ENCODE measurements at places on chromosomes 7 and 10. TPM values are rescaled to one million over a fixed set of nuclear protein-coding genes. Genes with fewer than 3 reads are reported as not detected.

HKDC1 gene
- total RNA-seq, result under 0.01 TPM

IL15RA gene
- 13.7 TPM for total RNA-seq

PDCD4 gene
- total RNA-seq, result 94.7 TPM

TFR2 gene
- total RNA-seq, result not detected

RAPGEF5 gene
- 1.3 TPM for total RNA-seq

AGMO gene
- under 0.01 TPM for total RNA-seq

SCART1 gene
- total RNA-seq, result 3.0 TPM

MACC1 gene
- total RNA-seq, result 0.15 TPM

LLCFC1 gene
- not detected for total RNA-seq

ZNF783 gene
- 19.0 TPM for total RNA-seq

JCAD gene
- 2.0 TPM for total RNA-seq

MSMB gene
- total RNA-seq, result not detected

CTAGE4 gene
- 2.0 TPM for total RNA-seq

SLK gene
- 82.3 TPM for total RNA-seq

PDE1C gene
- 0.50 TPM for total RNA-seq

CYP3A7 gene
- 0.33 TPM for total RNA-seq

All from smooth muscle cell of trachea (primary cell).